ENCODE measurements at places on chromosomes 2 and 18.
A peak's percentile ranks its signal among the peaks of the same experiment; 100 is the strongest.

- peak; percentile 51 for DNase-seq
These were observed 73.4 kb downstream of the INPP4A start for GRCh38 chr2:98518101-98518500.

DNA sequence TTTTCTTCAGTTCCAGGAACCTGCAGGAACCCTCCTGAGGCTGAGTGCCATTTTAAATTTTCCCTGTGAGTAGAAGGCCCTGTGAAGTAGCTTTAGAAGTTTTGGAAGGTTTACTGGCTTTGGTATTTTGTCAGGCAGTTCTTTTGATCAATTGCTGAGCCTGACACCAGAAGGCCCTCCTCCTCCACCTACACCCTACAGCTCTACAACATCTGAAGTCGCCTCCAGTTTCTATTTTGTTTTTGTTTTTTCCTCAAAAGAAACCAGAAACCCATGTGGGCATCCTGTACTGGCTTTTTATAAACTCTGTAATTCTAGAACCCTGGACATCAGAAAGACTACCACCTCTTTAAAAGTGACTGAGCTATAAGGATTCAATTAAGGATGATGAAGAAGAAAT lies 153.7 kb downstream of the NRXN1 start:
- DNase-seq: no peak

GRCh38 chr18:40415821-40416220 lies 1539.2 kb upstream of the PIK3C3 start:
- DNase-seq: no peak

- DNase-seq: no peak
These were observed 252.1 kb downstream of the ZNF521 start for GRCh38 chr18:25099895-25100294.

GRCh38 chr2:102737431-102737830 lies 24.4 kb upstream of the TMEM182 start:
- DNase-seq: no peak

- DNase-seq: no peak
These were observed 26.2 kb downstream of the CYP27C1 start for GRCh38 chr2:127193967-127194280.

DNA sequence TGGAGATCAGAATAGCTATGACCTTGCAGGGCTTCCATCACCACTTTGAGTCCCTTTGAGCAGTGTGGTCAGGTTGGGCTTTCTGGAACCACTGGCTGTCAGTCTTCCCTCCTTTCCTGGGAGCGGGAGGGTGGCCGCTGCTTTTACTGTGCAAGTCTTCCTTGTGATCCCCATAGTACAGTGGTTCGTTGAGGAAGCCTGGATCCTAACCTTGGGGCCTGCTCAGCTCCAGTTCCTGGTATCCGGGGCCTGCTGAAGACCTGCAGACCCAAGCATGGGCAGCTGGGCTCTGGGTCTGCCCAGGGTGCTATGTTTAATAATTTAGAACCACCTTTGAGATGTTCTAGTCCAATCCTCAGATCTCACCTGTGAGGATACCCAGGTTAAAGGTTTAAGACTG lies 104.2 kb downstream of the CLIP4 start:
- DNase-seq: no peak

DNA sequence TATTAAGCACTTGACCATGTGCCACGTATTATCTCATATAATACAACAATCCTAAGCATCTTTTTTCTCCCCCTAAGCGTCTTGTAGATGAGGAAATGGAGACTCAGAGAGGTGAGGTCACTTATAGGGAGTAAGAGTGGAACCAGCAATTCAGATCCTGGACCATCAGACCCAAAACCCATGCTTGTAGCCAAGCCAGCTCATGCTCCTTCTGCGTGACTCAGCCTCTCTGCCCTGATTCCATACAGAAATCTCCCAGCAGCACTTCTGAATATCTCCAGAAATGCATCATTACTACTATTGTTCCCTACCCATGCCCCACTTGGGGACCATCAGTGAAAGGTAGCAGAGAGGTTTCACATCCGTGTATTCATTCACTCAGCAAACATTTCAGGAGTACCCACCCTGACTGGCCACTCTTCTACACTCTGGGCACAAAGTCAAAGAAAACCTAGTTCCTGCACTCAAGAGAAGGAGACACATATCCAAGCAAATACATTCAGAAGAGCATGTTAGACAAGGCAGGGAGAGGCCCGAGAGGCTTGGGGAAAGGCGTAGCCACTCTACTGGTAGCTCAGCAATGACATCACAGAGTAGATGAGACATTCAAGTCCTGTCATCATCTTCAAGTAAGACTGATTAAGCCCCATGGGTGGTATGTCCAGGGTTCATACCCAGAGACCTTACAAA lies 141.9 kb downstream of the MTCL1 start:
- DNase-seq: no peak

- no peak for DNase-seq
These were observed 10.0 kb downstream of the DDX1 start for GRCh38 chr2:15601681-15602080.

GRCh38 chr2:54755641-54756326 lies 32.3 kb downstream of the EML6 start:
- DNase-seq: no peak

GRCh38 chr2:86453836-86454235 lies 12.7 kb downstream of the KDM3A start:
- no peak for DNase-seq

DNA sequence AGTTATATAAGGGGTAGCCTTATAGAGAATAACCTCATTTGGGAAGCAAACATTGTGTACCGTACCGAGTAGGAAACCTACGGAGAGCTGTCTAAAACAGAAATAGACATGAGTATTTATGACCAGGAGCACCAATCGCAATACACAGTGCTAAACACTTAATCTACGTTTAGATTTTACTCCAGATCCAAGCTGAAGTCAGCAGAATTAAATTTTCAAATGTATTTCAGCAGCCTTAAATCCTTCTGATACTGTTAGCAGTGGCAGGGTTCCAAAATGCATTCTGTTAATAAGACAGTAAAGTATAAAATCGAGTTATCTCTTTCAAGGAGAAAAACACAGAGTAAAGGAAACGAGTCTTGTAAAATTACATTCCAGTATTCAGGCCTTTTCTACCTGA lies 118.1 kb upstream of the ZNF521 start:
- no peak for DNase-seq

- no peak for DNase-seq
These were observed 27.6 kb upstream of the GNAL start for GRCh38 chr18:11661430-11661829.

DNA sequence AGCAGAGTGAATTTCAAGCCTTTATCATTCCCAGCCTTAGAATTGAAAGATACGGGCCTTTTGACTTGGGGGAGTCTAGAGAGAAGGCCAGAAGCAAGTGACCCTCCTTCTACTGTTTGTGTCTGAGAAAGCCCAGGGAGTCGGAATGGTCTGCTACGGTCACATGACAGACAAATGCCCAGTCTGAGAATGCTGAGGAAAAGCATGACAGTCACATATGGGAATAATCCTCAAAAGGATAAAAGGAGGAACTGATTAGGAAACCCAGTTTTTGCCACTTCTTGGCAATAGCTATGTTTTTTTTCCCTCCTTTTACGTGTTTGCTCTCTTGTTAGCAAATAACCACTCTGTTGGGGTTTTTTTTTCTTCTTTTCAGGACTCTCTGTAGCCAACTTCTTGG lies 38.1 kb upstream of the HNRNPA3 start:
- DNase-seq: no peak

- no peak for DNase-seq
These were observed 102.4 kb downstream of the AOX1 start for GRCh38 chr2:200687922-200688920.

GRCh38 chr2:74416778-74417177 lies 4.6 kb downstream of the C2orf81 start:
- no peak for DNase-seq

DNA sequence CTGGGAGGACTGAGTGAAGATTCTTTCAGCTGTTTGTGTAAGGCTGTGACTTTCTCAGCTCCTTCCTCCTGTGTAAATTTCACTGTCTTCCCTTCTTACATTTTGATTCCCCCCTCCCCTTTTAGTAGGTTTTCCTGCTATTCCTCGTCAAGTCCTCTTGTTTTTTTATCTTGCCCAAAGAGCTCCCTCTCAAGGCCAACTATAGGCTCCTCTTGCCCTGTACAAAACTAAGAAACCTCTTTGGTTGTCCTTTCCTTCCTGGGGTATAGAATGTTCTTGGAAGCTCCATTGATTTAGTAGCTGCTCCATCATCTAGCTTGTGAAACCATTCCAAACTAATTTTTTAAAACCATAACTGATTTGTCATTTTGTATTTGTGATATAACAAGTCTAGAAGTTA lies 7.3 kb downstream of the CCDC121 start:
- DNase-seq: no peak

DNA sequence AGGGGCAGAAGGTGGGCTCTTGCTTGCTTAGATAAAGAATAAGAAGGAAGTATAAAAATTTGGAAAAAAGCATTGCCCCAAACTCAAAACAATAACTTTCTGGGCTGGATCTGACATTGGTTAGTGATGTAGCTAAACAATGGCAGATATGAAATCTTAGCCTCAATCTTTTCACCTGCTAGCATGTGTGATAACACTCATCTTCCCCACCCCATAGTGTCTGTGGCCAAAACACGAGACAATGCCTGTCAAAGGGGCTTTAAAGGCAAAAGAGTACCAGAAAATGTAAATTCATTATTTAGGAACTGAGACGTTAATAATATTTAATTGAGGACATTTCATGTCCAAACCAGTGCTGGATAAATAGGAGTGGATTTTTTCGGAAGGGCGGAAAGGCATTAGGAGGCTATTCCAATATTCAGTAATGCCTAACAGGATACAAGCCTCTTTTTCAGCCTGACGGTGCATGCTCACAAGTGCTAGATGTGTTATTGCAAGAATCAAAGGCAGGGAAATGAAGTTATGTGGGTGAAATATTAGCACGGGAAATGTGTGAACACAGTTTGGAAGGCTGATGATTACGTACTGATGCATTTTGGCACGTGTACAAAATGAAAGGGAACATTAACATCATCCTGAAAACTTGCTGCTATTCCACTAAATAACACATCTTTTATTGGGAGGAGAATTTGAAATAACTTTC lies 395.7 kb downstream of the GALR1 start:
- DNase-seq: no peak

DNA sequence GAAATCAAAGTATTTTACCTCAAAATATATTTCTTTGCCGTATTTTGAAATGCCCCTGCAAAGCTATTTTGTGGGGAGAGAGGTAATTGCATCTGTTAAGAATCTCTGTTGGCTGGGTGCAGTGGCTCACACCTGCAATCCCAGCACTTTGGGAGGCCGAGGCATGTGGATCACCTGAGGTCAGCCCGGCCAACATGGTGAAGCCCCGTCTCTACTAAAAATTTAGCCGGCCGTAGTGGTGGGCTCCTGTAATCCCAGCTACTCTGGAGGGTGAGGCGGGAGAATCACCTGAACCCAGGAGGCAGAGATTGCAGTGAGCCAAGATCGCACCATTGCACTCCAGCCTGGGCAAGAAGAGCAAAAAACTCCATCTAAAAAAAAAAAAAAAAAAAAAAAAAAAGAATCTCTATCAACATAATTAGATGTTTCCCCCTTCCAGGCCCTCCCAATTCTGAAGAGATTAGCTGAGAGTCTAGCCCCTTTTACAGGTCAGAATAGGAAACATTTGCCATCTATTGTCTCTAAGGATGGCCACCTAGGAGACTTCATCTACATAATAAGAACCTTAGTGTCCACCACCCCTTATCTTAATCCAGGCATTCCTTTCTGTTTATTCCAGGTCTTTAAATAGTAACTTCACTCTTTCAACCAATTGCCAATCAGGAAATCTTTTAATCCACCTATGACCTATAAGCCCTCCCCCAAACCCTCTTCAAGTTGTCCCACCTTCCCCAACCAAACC lies 3.5 kb upstream of the TRAPPC8 start:
- DNase-seq: no peak

GRCh38 chr18:8806100-8806797 lies 100.9 kb downstream of the MTCL1 start:
- DNase-seq: no peak

- no peak for DNase-seq
These were observed 87.5 kb downstream of the TFCP2L1 start for GRCh38 chr2:121197369-121198091.

DNA sequence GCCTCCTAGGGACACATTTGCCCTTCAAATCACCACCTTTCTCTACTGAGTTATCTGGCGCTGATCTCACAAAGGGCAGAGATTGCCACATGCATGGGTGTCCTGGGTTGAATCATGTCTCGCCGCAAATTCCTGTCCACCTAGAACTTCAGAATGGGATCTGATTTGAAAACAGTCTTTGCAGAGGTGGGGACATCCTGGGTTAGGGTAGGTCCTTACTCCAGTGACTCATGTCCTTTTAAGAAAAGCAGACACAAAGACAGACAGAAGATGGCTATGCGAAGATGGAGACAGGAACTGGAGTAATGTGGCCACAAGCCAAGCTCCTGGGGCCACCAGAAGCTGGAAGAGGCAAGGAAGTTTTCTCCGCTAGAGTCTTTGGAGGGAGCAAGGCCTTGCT lies 197.4 kb upstream of the SMIM21 start:
- no peak for DNase-seq

DNA sequence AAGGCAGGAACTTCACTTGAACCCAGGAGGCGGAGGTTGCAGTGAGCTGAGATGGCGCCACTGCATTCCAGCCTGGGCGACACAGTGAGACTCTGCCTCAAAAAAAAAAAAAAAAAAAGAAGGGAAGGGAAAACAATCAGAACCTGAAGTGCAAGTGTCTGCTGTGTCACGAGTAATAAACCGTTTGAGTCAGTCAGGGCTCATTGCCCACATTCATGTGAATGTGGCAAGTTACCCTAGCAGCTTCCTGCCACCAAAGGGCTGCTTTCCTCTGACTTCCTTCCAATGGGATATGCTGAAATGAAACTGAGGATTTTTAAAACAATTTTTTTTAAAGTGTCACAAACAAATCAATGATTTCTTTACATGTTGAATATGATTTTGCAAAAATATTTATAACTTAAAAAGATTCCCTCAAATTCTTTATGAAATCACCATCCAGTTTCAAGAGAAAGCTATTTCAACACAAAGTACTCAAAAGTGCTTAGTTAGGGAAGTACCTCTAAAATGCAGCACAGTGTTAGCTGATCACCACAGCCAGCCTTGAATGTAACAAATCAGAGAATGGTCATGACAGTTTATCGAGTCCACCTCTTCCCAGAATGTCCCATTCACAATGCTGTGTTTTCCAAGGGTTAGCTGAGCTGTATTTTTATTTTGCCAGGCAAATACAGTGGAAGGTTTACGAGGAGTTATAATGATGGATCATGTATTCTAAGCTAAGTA lies 36.4 kb downstream of the WDSUB1 start:
- DNase-seq: no peak

DNA sequence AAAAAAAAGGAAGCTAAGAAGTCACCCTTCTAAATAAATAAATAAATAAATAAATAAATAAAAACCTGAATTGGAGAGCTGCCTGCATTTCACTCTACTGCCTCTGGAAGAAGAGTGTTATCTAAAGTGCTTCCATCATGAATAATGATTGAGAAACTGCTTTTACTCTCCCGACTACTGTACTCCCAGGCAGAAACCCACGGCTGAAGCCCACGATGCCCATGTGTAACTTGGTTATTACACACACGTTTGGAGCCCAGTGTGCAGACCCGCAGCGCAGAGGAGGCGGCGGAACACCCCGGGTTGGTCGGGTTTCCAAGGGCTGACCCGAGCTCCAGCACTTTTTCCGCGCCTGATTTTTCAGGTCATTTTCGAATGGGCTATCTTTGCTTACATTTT lies 697 bp upstream of the SPATS2L start:
- DNase-seq: no peak
